Activated CD8-positive, alpha-beta memory T cell treated with anti-CD3 and anti-CD28 coated beads, Interleukin-2, amount 10 ng/mL, durations not matched to agents 7 days and 5 days (primary cell): ENCODE measurements at places on chromosomes 7 and 10. TPM values are rescaled to one million over a fixed set of nuclear protein-coding genes. Genes with fewer than 3 reads are reported as not detected.

GRCh38 chr10:100364735-100365391, 17.8 kb downstream of the SCD start:
- no peak for DNase-seq
- peaks cover 47% of the 10 kb centered on the region for H3K36me3 ChIP-seq
- H3K4me1 ChIP-seq, result peaks cover 27% of the 10 kb centered on the region
- H3K27ac ChIP-seq, result no peak overlapping the region
- H3K4me3 ChIP-seq, result no peak overlapping the region

- no peak overlapping the region for H3K27ac ChIP-seq
- H3K27me3 ChIP-seq, result peaks cover 21% of the 10 kb centered on the region
- DNase-seq, result no peak
- H3K36me3 ChIP-seq, result no peaks in the 10 kb centered on the region
These were observed 134.3 kb downstream of the DOCK4 start for GRCh38 chr7:112071856-112072255.

OR9A2 gene
- total RNA-seq, result not detected

MMRN2 gene
- not detected for total RNA-seq

- H3K27ac ChIP-seq, result no peak overlapping the region
- no peak overlapping the region for H3K4me3 ChIP-seq
- H3K4me1 ChIP-seq, result no peaks in the 10 kb centered on the region
- H3K36me3 ChIP-seq, result no peaks in the 10 kb centered on the region
These were observed 137.8 kb downstream of the CHRM2 start for GRCh38 chr7:137006293-137006692.

BHLHA15 gene
- not detected for total RNA-seq

- no peak for DNase-seq
- H3K4me1 ChIP-seq, result no peaks in the 10 kb centered on the region
- H3K4me3 ChIP-seq, result no peak overlapping the region
- no peak overlapping the region for H3K27ac ChIP-seq
- peaks cover 3% of the 10 kb centered on the region for H3K27me3 ChIP-seq
These were observed 70.3 kb downstream of the NRCAM start for GRCh38 chr7:108385834-108386422.

GRCh38 chr7:74083117-74083876, at the start of gene LIMK1:
Gene LIMK1, plus strand, starts transcription at chr7:74083804. Its CDS starts 187 bp downstream, at chr7:74083991.
- H3K4me3 ChIP-seq, result peak within 1 kb of the TSS; percentile 75
- peak; percentile 83 for DNase-seq
- H3K4me1 ChIP-seq, result peaks cover 12% of the 10 kb centered on the region
- peaks cover 8% of the 10 kb centered on the region for H3K36me3 ChIP-seq
- H3K27ac ChIP-seq, result peak within 1 kb of the TSS; percentile 82
- no peaks in the 10 kb centered on the region for H3K27me3 ChIP-seq

- no peaks in the 10 kb centered on the region for H3K36me3 ChIP-seq
- H3K4me3 ChIP-seq, result no peak overlapping the region
- H3K27me3 ChIP-seq, result no peaks in the 10 kb centered on the region
- DNase-seq, result no peak
- H3K27ac ChIP-seq, result no peak overlapping the region
These were observed 91.2 kb upstream of the AHR start for GRCh38 chr7:17207220-17207619.

DNA sequence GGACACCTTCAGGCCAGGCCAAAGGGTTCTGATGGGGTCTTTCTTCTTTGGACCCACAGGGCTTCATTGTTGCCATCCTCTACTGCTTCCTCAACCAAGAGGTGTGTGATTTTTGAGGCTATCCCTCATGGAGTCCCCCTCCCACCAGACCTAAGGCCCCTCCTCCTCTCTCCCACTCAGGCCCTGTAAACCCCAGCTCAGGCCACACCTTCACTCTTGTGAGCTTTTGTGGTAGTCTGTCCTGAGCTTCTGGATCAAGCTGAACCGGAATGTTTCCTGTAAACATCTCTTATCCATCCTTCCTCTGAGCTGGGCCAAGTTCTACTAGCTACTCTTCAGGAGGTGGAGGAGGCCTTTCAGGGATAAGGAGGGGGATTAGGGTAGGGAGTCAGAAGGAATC, 13.5 kb downstream of the GHRHR start:
- H3K27ac ChIP-seq, result no peak overlapping the region
- peak; percentile 28 for DNase-seq
- no peaks in the 10 kb centered on the region for H3K36me3 ChIP-seq

DNA sequence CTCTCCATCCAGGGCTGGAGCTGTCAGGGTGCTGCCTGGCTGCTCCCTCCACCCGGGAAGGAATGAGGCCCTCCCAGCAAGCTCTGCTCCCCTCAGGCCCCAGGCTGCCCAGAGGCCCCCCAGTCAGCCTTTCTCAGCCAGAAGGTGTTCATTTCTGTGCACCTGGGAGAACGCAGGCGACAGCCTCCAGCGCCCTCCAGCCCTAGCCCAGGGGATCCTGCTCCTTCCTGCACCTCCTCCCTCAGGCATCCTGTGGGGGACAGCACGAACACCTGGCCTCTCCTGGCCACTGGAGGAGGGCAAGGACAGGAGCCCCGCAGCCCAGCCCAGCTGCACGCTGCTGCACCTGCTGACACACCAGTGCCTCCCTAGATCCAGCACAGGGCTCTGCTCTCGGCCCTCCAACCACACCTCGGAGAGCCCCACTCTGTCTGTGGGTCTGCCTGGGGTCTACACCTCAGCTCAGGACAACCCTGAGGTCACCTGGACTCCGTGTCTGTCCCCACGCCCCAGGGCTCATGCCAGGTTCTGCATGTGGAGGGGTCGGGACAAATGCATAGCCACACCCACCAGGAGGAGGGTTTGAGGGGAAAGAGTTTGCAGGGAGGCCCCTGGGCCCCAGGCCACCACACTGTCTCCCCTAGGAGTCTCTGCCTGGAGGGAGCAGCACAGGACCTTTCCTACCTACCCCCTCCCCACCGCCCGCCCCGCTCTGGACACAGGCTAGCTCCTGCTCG, 7.4 kb upstream of the PWWP2B start:
- no peaks in the 10 kb centered on the region for H3K27me3 ChIP-seq
- H3K4me3 ChIP-seq, result no peak overlapping the region
- peaks cover 1% of the 10 kb centered on the region for H3K36me3 ChIP-seq
- peaks cover 2% of the 10 kb centered on the region for H3K4me1 ChIP-seq
- H3K27ac ChIP-seq, result no peak overlapping the region

GRCh38 chr10:74919671-74920070, 93.3 kb downstream of the KAT6B start:
- H3K4me3 ChIP-seq, result no peak overlapping the region
- H3K27me3 ChIP-seq, result no peaks in the 10 kb centered on the region
- H3K36me3 ChIP-seq, result peaks cover 24% of the 10 kb centered on the region
- DNase-seq, result no peak
- H3K4me1 ChIP-seq, result peaks cover 27% of the 10 kb centered on the region
- H3K27ac ChIP-seq, result no peak overlapping the region

DNA sequence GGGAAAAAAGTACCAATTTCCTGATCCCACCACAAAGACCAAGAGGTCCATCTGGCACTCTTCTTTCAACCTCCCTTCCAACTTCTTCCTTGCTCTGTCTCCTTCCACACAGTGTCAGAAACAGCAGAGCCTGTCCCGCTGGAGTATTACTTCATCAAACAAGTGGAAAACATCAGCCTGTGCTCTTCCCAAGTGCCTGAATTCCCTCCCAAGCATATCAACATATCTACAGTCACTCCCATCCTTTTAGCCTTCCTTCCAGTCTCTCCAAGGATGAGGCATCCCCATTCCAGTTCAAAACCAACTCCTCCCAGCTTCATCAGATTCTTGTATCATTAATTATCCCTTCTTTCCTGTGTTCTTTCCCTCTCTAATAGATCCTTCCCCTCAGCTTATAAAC, 1.7 kb upstream of the NOC3L start:
- peaks cover 23% of the 10 kb centered on the region for H3K4me1 ChIP-seq
- no peak for DNase-seq
- no peak overlapping the region for H3K27ac ChIP-seq
- peaks cover 18% of the 10 kb centered on the region for H3K27me3 ChIP-seq
- H3K4me3 ChIP-seq, result no peak overlapping the region

- DNase-seq, result peak; percentile 95
- peak overlapping the region; percentile 97 for H3K27ac ChIP-seq
- peaks cover 15% of the 10 kb centered on the region for H3K36me3 ChIP-seq
- H3K4me3 ChIP-seq, result peak overlapping the region; percentile 56
- H3K27me3 ChIP-seq, result no peaks in the 10 kb centered on the region
- peaks cover 94% of the 10 kb centered on the region for H3K4me1 ChIP-seq
These were observed 24.6 kb downstream of the VSIR start for GRCh38 chr10:71748671-71749191.

GRCh38 chr7:28180364-28181147, at the start of gene JAZF1:
Gene JAZF1, minus strand, starts transcription at chr7:28180795.
- H3K4me3 ChIP-seq, result peak within 1 kb of the TSS; percentile 72
- DNase-seq, result peak; percentile 55
- H3K27me3 ChIP-seq, result peaks cover 56% of the 10 kb centered on the region
- H3K36me3 ChIP-seq, result no peaks in the 10 kb centered on the region

DNA sequence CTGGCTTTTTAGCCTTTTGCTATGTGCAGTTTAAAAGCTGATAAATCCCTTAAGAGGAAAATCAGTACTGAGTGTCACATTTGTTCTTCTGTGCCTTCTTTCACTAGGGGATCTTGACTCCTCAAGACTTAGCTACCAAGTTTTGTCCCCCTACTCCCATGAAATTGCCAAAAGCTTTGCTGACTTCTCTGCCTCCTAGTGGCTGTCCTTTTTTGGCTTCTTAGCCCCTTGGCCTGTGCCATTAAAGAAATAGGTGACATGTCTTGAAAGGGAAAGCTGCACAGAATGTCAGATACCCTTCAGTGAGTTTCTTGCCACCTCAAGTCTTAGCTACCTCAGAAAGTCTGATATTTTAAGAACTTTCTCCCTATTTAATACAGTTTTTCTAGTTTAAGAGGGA, 10.5 kb downstream of the MKLN1 start:
- no peak overlapping the region for H3K4me3 ChIP-seq
- H3K27ac ChIP-seq, result no peak overlapping the region
- H3K4me1 ChIP-seq, result peaks cover 7% of the 10 kb centered on the region
- no peaks in the 10 kb centered on the region for H3K27me3 ChIP-seq
- no peak for DNase-seq
- peaks cover 61% of the 10 kb centered on the region for H3K36me3 ChIP-seq

DNA sequence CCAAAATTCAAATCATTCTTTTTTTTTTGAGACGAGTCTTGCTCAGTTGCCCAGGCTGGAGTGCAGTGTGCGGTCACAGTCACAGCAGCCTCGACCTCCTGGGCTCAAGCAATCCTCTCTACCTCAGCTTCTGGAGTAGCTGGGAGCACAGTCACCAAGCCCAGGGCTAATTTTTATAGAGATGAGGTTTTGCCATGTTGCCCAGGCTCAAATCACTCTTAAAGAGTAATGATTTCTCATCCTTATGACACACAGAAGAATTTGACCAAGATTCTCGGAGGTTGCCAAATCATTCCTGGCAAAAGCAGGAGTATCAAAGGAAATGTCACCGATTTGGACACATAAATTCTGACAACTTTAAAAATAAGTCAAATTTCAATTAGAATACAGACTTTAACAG, 39.1 kb downstream of the SIRT1 start:
- H3K4me1 ChIP-seq, result peaks cover 1% of the 10 kb centered on the region
- no peak for DNase-seq
- no peak overlapping the region for H3K4me3 ChIP-seq
- H3K27me3 ChIP-seq, result no peaks in the 10 kb centered on the region
- no peak overlapping the region for H3K27ac ChIP-seq

DNA sequence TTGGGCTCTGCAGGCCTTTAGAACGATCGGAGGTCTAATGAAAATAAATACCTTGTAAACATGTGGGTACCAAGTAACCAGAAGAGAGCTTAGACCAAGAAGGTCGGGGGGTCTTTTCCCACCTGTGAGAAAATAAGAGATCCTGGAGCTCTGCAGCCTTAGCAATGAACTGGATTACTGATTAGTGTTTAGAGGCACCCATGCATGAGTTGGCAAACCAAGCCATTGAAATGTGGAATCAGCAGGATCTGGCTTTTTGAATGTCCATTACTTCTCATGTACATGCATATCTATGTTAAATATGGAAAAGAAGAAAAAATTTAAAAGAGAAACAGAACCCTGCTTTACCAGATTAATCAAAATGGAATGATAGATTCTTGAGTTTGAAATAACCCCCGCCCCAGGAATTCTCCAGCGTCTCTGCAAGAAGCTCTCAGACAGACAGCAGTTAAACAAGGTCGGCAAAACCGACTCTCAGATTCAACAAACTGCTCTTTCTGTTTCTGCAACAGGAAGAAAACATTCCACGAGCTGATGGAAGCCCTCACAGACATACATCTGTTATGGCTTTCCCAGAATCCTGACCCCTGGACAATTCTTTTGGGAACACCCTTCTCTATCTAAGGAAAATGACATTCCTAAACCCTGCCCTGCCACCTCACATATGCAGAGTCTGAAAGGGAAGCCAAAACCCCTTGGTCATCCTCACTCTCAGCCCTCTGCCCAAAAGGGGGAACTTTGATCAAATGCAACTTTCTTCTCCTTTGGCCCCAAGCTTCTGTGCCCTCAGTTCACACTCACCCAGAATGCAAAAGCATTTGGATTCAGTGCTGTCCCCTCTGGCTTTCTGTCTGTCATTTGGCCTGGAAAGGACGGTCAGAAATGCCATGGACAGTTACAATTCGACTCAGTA, 78.7 kb upstream of the EN2 start:
- DNase-seq, result no peak
- H3K36me3 ChIP-seq, result no peaks in the 10 kb centered on the region
- peaks cover 89% of the 10 kb centered on the region for H3K27me3 ChIP-seq

BPGM gene
- total RNA-seq, result 18.6 TPM

OR2A5 gene
- total RNA-seq, result not detected

GRCh38 chr7:121083790-121084251, 95.3 kb downstream of the CPED1 start:
- no peaks in the 10 kb centered on the region for H3K36me3 ChIP-seq
- no peak overlapping the region for H3K4me3 ChIP-seq
- no peaks in the 10 kb centered on the region for H3K4me1 ChIP-seq

CTTNBP2 gene
- not detected for total RNA-seq

DNA sequence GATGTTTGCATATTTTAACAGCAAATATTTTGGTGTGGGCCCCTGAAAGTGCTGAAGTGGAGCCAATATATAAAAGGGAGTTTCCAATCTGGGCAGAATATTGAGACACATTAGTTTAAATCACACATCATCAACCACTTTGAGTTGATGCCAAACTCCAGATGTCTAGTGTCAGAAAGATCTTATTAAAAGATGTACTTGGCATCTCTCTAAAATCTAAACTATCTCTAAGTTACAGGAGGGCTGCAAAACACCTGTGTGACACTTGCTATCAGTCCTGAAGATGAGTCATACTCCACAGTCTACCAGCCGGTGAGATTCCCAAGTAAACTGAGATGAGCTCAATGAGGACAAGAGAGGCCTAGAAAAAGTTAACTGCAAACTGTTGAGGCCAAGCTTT, 11.4 kb downstream of the JAZF1 start:
- no peak overlapping the region for H3K4me3 ChIP-seq
- peaks cover 4% of the 10 kb centered on the region for H3K4me1 ChIP-seq
- H3K36me3 ChIP-seq, result peaks cover 1% of the 10 kb centered on the region
- H3K27me3 ChIP-seq, result peaks cover 11% of the 10 kb centered on the region

DNA sequence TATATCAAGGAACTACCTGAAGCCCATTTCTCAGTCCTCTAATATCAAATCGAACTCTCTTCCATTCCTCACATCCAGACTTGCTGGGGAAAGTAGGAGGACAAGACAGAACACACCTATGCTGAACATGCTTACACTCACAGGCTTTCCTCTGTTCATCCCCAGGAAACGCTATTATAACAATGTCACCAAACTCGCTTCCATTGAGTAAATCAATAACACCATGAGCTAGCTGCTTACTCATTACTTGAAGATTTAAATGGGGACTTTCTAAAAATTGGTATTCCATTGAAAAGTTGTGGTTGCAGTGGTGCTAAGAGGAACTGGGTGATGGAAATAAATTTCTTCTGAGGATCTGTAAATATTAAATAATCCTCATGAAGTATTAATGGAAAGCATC, 88.8 kb downstream of the SLC25A13 start:
- H3K4me1 ChIP-seq, result no peaks in the 10 kb centered on the region
- no peaks in the 10 kb centered on the region for H3K27me3 ChIP-seq
- no peak overlapping the region for H3K4me3 ChIP-seq
- peaks cover 8% of the 10 kb centered on the region for H3K36me3 ChIP-seq
- H3K27ac ChIP-seq, result no peak overlapping the region
- no peak for DNase-seq
